Activated CD8-positive, alpha-beta memory T cell treated with anti-CD3 and anti-CD28 coated beads for 1 hour (primary cell): ENCODE measurements at places on chromosomes 5 and 9.

DNA sequence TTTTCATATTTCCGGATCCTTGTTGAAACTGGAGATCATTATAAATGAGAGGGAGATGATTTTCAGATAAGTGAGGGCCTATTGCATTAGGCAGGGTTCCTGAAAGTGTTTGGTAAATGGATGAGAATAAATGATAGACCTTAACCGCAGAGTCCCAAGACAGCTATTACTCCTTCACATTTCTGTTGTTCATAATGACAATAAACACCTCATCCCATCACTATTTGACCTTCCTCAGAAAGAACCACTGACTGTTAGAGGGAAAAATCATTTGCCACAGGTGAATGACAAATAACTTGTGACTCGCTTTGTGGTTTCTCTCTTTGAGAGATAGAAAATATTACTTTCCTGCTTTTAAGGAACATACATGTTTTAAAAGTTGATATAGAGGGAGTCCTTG lies 47.3 kb upstream of the TRMT10B start:
- no peak for DNase-seq

GRCh38 chr9:105978336-105978735 lies 284.0 kb downstream of the TMEM38B start:
- DNase-seq, result no peak

- no peak for DNase-seq
These were observed 52.1 kb upstream of the RGMB start for GRCh38 chr5:98721231-98721928.

DNA sequence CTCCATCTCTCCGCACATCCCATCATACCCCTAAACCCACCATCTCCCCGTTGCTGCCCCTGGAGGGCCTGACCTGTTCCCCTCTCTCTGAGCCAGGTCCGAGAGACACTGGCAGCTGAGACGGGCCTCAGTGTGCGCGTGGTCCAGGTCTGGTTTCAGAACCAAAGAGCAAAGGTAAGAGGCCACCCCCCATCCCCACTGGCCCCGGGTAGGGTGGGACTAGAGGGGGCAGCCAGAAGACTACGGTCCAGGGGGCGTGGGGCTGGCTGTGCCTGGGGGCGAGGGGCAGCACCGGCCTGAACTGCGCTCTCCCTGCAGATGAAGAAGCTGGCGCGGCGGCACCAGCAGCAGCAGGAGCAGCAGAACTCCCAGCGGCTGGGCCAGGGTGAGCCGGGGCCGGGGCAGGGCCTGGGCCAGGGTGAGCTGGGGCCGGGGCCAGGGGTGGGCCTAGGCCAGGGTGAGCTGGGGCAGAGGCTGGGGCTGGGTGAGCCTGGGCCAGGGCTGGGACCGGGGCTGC lies 79.8 kb downstream of the LMX1B start:
- no peak for DNase-seq

GRCh38 chr5:36392818-36393217 lies 91.1 kb upstream of the RANBP3L start:
- DNase-seq, result no peak

GRCh38 chr5:158378931-158379330 lies 520.0 kb upstream of the CLINT1 start:
- DNase-seq, result no peak

GRCh38 chr9:7520396-7520795 lies 279.2 kb downstream of the DMAC1 start:
- no peak for DNase-seq

GRCh38 chr5:35922468-35922867 lies 16.0 kb downstream of the CAPSL start:
- DNase-seq, result no peak
